ENCODE measurements at places on chromosomes 5 and 9.

GRCh38 chr9:76166526-76166925 lies 227.7 kb downstream of the RFK start:
- no peak for DNase-seq

DNA sequence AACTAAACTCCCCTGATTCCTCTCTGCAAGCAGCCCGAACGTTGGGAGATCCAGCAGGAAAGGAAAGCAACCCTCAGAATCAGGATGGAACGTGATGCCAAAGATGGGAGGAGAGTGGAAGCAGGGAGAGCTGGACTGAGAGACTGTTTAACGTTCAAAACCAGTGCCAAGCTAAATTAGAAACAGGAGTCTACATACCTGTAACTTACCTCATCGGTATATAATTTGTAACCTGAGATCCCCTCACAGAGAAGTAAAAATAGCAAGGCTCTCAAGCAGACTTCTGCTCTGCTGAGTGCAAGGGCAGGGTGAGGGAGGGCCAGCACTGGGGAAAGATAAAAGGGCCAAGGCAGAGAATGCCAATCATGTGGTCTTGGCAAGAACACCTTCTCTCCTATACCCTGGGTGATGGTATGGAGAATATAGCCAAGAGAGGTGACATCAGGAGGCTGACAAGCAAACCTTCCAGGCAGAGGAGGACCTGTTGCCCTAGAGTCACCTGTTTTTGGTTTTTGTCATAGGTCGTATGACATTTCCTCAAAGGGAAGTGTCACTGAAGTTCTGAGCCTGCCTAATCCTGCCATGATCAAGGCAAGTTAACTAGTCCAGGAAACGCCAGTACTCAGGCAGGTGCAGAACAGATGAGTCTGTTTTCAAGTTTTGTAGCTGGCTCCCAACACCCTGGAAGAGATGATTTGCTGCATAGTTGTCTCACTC lies 472.0 kb downstream of the NFIB start:
- DNase-seq, result no peak

DNA sequence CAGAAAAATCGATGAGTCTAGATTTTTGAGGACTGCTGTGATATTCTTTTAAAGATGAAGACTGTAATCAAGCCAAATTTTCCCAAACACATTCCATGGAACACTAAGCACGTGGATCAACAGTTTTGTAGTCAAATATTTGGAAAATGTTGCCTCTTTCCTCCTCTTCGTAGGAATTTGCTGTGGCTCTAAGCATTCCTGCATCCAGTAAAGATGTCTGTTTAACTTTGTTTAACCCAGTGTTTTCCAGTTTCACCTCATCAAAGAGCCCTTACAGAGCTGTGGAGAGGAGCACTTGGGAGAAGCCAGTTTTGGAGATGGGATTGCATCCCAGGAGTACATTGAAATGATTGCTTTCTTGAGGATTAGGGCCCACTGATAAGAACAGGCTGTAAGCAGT lies 58.9 kb downstream of the INSYN2B start:
- no peak for DNase-seq

GRCh38 chr5:161546095-161546469 lies 443 bp downstream of the GABRB2 start:
- no peak for DNase-seq

DNA sequence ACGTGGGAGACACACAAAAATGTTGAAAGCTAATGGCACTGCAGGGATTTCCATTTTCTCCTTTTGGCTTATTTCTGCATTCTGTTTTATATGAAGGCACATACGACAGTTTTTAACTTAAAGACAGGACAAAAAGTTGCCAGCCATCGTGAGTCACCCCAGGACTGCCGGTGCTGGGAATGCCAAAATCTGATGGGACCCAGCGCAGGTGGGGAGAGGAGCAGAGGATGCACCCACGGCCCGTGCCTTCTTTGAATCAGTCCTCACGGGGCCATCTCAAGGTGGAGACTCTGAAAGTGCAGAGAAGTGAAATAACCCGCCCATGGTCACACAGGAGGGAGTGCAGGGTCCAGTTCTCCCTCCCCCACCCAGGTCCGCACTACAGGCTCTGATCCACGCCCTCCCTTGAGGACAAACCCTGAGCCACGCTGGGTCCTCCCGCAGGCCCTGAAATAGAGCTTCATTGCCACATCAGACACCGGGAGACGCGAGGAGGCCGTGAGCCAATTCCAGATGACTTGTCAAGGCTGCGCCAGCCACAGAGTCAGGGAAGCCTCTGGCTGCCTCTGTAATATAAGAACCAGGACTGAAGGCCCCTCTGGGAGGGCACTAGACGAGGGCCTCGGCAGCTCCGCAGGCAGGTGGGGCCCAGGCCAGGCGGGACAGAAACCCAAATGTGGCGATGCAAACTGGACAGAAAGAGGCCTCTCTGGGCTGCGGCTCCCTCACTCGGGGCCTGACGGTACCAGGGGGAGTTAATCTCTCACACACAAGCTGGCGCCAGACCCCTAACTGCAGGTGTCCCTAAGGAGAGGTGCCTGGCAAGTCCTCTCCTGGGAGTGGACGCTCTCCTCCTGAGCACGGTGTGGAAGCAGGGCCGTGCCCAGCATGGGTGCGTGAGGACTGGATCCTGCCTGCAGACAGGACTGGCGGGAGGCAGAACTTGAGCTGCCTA lies 22.9 kb downstream of the ADAMTS2 start:
- no peak for DNase-seq

DNA sequence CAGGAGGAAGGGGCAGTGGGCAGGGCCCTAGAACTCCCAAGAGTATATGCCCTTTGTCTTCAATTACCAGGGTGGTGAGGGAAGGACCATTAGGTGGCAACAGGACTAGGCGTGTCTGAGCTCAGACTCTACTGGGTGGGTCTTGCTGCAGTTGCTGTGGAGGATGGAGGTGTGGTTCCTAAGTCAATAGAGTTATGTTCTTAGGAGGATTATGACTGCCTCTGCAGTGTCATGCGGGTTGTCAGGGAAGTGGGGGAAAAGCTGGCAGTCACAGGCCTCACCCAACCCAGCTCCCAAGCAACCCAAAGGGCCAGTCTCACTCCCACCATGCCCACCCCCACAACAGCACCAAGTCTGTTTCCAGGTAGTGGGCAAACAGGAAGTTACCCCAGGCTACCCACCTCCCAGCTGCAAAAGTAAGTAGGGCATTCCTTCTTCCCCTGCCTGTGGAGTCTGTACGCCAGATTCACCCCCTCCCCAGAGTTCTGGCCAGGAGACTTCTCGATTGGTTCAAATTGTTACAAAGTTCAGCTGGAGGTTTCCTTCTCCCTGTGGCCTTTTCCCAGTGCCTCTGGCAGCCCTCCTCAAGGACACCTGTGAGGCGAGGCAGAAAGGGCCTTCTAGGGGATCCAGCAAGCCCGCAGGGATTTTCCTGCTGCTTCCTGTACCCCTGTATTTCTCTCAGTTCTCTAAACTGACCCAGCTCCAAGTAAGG lies 145.3 kb downstream of the HINT1 start:
- no peak for DNase-seq

GRCh38 chr5:176438959-176439757 lies 9.0 kb upstream of the FAF2 start:
- no peak for DNase-seq

Data from NCI-H446 (cell line).